ENCODE measurements at places on chromosomes 2 and 18. TPM values are rescaled to one million over a fixed set of nuclear protein-coding genes. Genes with fewer than 3 reads are reported as not detected.

GRCh38 chr2:237877576-237878307 is 18.3 kb downstream of the RAMP1 start:
- no peak for DNase-seq

- no peak for DNase-seq
These were observed 547 bp downstream of the SLC35F5 start for GRCh38 chr2:113755835-113756354.

DNA sequence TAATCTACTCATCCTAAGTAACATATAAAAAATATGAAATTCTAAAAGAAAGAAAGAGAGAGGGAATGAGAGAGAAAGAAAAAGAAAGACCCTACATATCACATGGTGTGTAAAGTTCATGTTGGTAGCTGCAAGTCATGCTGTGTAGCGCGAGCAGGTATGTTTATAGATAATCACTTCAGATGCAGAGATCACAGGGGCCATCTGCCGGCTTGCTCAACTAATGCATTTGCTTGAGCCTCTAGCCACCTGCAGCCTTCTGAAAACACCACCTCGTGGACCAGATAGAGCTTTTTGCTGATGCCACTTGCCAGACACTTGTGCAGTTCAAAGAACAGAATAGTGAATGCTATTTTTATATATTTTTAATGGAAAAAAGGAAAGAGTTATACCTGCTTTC is 37.6 kb downstream of the CDH7 start:
- no peak for DNase-seq

DNA sequence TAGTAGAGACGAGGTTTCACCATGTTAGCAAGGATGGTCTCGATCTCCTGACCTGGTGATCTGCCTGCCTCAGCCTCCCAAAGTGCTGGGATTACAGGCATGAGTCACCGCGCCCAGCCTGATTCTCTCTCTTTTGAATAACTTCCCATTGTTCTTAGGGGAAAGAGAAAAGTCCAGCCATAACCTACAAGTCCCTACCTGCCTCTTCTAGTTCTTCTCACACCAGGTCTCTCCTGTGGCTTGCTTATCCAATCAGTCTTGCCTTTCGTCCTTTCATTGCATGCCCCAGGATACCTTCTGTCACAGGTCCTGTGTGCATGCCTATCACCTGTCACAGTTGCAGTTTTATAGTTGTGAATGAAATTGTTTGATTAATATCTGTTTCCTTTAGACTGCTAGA is 148.1 kb downstream of the SLC4A3 start:
- no peak for DNase-seq

GRCh38 chr2:80255918-80256781 is 48.4 kb downstream of the LRRTM1 start:
- no peak for DNase-seq

GRCh38 chr2:195337597-195337996 is 319.4 kb upstream of the SLC39A10 start:
- DNase-seq = no peak

- no peak for DNase-seq
These were observed 5.3 kb upstream of the NEU4 start for GRCh38 chr2:241803387-241804325.

GRCh38 chr18:79210002-79210910 is 141.1 kb downstream of the ATP9B start:
- DNase-seq = no peak

DNA sequence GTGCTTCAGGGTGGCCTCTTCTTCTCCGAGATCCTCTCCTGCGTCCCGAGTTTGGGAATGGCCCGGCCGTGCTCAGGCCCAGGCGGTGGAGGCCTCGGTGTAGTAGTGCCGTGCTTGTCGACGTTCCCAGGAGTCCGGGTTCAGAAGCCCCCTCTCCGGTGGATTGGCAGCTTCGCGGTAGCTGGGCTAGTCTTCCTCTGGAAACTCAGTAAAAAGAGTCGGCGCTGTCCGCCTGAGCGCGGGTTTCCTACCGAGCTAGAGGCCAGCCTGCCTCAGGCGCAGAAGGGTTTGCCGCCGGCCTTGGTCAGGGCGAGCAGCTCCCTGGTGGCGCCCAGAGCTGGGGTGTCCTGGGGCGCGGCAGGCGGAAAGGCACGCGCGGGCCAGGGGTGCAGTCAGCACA is 3.2 kb downstream of the RALBP1 start:
- no peak for DNase-seq

RRM2 gene
- 1.9 TPM for total RNA-seq

PDCL3 gene
- 11.3 TPM for total RNA-seq

LRRC30 gene
- not detected for total RNA-seq

FBXO48 gene
- total RNA-seq = 1.3 TPM

LAMA3 gene
- 42.5 TPM for total RNA-seq

NRP2 gene
- 61.5 TPM for total RNA-seq

PRSS56 gene
- not detected for total RNA-seq

SPATA3 gene
- total RNA-seq = not detected

PLEK gene
- total RNA-seq = 34.5 TPM

Data from omental fat pad (tissue), 4 donors.